Natural killer cell treated with Interleukin-12 subunit alpha and Interleukin-12 subunit beta and Interleukin-15 and Interleukin-18, amount 100 ng/mL, for 72 hours (primary cell): ENCODE measurements at places on chromosomes 11 and 22. TPM values are rescaled to one million over a fixed set of nuclear protein-coding genes. Genes with fewer than 3 reads are reported as not detected.

DNA sequence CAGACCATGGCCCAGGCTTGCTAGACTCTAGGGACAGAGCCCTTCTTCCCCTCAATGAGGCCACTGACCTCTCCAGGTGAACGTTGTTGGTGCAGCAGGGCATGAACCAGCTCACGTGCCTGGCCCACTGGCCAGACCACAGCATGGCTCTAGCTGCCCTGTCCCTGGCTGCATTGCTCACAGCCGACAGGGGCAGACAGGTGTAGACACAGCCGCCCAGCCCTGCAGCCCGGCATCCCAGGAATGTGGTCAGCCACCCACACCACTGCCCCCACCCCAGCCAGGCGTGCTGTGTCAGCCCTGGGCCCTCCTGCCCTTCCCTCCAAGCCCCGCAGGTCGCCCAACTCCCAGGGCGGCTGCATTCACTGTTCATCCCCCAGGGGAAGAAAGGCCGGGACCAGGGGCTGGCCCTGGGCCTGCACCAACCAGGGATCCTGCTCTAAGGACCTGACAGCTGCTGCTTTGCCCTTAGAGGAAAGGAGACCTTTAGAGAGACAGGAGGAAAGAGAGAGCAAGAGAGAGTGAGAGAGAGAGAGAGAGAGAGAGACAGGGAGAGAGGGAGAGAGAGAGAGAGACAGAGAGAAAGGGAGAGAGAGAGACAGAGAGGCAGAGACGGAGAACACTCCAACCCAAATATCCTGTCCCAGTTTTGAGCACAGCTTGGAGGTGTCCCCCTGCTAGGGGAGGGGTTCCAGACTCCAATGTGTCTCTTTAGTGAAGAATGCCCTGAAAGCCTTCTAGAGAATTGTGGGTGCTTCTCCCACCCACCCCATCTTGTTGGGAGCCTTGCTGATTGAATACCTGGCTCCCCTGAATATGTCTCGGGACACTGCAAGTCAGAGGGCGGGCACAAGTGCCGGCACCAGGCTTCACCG lies 44.2 kb upstream of the LINC01488 start:
- no peak overlapping the region for H3K27ac ChIP-seq
- no peak for DNase-seq
- no peaks in the 10 kb centered on the region for H3K36me3 ChIP-seq

DNA sequence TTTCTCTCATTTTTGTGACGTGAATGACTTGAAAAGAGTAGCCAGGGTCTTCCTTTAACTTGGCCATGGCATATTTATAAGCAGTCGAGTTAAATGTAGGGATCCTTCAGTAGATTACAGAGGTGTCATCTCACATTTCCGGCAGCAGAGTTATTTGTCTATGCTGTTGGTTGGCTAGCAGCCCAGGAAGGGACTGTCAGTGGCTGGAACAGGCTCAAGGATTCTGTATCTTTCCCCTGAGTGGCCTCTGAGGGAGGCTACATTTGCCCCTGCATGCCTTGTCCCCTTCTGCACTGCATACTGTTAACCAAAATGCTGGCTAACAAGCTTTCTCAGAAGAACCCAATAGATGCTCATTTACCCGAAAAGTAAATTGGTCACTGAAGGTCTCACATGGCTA lies 187.6 kb downstream of the PGR start:
- no peaks in the 10 kb centered on the region for H3K36me3 ChIP-seq
- no peaks in the 10 kb centered on the region for H3K4me1 ChIP-seq
- no peak overlapping the region for H3K4me3 ChIP-seq
- no peak overlapping the region for H3K27ac ChIP-seq
- H3K27me3 ChIP-seq: no peaks in the 10 kb centered on the region
- no peak for DNase-seq

- no peaks in the 10 kb centered on the region for H3K36me3 ChIP-seq
- no peak overlapping the region for H3K4me3 ChIP-seq
- peaks cover 2% of the 10 kb centered on the region for H3K27me3 ChIP-seq
- no peak overlapping the region for H3K27ac ChIP-seq
Measured at GRCh38 chr22:27003297-27003696, 345.9 kb downstream of the MIAT start.

FAU gene
- total RNA-seq: 986 TPM

PKDREJ gene
- total RNA-seq: 0.07 TPM

DNA sequence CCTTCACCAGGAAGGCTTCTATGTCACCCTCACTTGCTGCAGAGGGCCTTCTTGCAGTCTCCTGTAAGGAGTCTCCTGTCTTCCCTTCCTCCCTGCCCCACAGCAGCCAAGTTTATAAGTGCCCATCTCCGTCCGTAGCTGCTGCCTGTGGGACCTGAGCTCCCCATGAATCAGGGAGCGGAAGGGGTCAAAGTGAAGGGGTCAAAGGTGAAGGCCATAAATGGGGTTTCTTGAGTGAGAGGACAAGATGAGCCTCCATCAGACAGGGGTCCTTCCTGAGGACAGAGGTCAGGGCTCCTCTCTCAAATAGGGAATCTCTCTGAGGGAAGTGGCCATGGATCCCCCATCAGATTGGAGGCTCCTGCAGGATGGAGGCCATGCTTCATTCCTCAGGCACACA lies 44.4 kb downstream of the ARRB1 start:
- no peaks in the 10 kb centered on the region for H3K36me3 ChIP-seq
- H3K27ac ChIP-seq: peak overlapping the region; percentile 65
- no peak overlapping the region for H3K4me3 ChIP-seq
- H3K27me3 ChIP-seq: no peaks in the 10 kb centered on the region

GRCh38 chr22:44500599-44500998 lies 2.6 kb upstream of the RTL6 start:
- H3K36me3 ChIP-seq: peaks cover 10% of the 10 kb centered on the region
- no peak for DNase-seq
- peak overlapping the region; percentile 53 for H3K27ac ChIP-seq
- H3K4me3 ChIP-seq: no peak overlapping the region

OR56A5 gene
- total RNA-seq: not detected

CLTCL1 gene
- total RNA-seq: 0.50 TPM

DNA sequence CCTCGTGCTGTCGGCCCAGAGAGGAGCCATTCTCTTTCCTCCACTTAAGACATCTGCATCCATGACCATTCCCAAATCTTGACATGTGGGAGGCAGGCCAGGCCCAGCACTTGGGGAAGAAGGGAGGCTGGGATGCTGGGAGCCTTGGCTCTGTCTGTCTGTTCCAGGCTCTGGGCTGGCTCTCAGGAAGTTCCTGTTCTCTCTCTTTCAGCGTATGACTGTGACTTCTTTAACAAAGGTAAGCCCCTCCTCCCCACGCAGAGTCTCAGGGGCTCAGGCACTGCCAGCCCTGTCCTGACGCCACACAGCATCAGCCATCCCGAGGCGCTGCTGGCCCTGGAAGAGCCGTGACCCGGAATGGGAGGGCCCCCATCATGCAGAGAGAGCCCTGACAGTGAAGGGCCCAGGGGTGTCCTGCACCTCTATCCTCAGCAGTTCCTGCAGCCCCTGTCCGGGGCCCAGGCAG lies 52.4 kb downstream of the OTOG start:
- no peak overlapping the region for H3K27ac ChIP-seq
- H3K4me3 ChIP-seq: no peak overlapping the region
- peaks cover 2% of the 10 kb centered on the region for H3K27me3 ChIP-seq
- DNase-seq: no peak
- H3K4me1 ChIP-seq: no peaks in the 10 kb centered on the region

- no peak overlapping the region for H3K27ac ChIP-seq
- H3K27me3 ChIP-seq: no peaks in the 10 kb centered on the region
- no peaks in the 10 kb centered on the region for H3K36me3 ChIP-seq
Measured at GRCh38 chr11:30859669-30860068, 273.5 kb upstream of the MPPED2 start.

DNA sequence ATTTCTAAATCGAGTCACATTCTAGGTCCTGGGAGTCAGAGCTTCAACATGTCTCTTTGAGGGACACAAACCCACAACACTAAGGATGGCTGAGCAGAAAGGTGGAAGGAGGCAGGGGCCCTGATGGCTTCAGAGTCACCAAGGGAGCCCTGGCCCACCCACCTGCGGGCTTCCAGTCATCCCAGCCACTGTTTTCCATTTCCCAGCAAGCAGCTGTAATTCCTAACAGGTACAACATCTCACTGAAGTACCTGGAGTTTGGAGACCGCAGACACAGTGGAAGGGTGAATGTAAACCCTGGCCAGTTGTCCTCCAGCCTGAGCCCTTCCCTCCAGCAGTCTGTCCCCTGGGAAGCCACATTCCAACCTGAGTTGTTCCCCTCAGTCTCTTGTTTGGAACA lies 562.8 kb downstream of the TBC1D22A start:
- H3K36me3 ChIP-seq: no peaks in the 10 kb centered on the region
- H3K4me1 ChIP-seq: no peaks in the 10 kb centered on the region
